HCT116 (cell line): ENCODE measurements at places on chromosomes 1 and 21. TPM values are rescaled to one million over a fixed set of nuclear protein-coding genes. Genes with fewer than 3 reads are reported as not detected.

Gene LCE1C
- total RNA-seq = not detected

Gene C1orf52
- total RNA-seq = 23.3 TPM

Gene MAPKAPK2
- total RNA-seq = 51.1 TPM

Gene TRIM17
- total RNA-seq = not detected

Gene TMEM52
- total RNA-seq = 27.5 TPM

Gene TDRD10
- total RNA-seq = not detected

Gene CASQ1
- total RNA-seq = not detected

Gene NOS1AP
- 5.3 TPM for total RNA-seq

Gene LAD1
- 56.1 TPM for total RNA-seq

Gene ACOT11
- total RNA-seq = 31.1 TPM

Gene ARHGAP30
- total RNA-seq = 0.39 TPM

- DNase-seq = no peak
- no peaks in the 10 kb centered on the region for H3K27me3 ChIP-seq
- H3K4me1 ChIP-seq = no peaks in the 10 kb centered on the region
- H3K4me3 ChIP-seq = no peak overlapping the region
Observed at GRCh38 chr1:197937381-197937780, 20.2 kb downstream of the LHX9 start.

- peaks cover 22% of the 10 kb centered on the region for H3K4me1 ChIP-seq
- no peak overlapping the region for H3K4me3 ChIP-seq
- H3K27me3 ChIP-seq = no peaks in the 10 kb centered on the region
- H3K36me3 ChIP-seq = no peaks in the 10 kb centered on the region
- no peak for DNase-seq
Observed at GRCh38 chr1:179015396-179015795, 10.3 kb upstream of the FAM20B start.

DNA sequence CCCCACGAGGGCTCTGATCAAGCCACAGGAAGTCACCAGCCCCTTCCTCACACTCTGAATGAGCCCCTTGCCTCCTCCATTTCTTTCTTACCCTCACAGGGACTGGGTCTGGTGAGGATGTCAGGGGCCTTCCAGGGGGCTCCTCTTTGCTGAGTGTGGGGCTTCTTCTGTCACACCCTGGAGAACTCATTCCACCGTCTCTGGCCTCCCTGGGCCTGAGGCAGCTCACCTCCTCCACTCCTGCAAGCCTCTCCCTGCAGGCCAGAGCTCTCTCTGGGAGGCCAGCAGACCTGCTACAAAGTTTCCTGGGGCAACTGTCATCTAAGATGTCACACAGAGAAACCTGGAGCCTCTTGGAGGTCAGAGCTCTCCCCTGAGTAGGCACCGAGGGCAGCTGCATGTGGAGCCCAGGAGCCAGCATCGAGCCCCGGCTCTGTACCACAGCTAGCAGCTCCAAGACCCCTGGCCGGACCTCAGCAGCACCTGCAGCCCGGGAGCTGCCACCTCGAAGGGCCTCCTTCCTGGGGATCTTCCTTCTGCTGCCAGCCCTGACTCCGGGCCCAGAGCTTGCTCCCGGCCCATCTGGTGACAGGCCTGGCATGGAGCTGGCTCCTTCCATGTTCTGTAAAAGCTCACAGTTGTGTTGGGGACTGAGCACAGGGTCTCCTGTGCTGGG is 1.1 kb downstream of the SPOCD1 start:
- no peaks in the 10 kb centered on the region for H3K36me3 ChIP-seq
- no peak overlapping the region for H3K4me3 ChIP-seq
- no peaks in the 10 kb centered on the region for H3K27me3 ChIP-seq
- peaks cover 3% of the 10 kb centered on the region; the same call in 1 of the 2 replicates for H3K4me1 ChIP-seq
- DNase-seq = no peak

GRCh38 chr1:18569251-18569650 is 61.4 kb upstream of the PAX7 start:
- no peak for DNase-seq
- H3K4me3 ChIP-seq = no peak overlapping the region
- H3K36me3 ChIP-seq = no peaks in the 10 kb centered on the region
- H3K27me3 ChIP-seq = peaks cover 4% of the 10 kb centered on the region; the same call in 1 of the 2 replicates
- H3K27ac ChIP-seq = no peak overlapping the region

DNA sequence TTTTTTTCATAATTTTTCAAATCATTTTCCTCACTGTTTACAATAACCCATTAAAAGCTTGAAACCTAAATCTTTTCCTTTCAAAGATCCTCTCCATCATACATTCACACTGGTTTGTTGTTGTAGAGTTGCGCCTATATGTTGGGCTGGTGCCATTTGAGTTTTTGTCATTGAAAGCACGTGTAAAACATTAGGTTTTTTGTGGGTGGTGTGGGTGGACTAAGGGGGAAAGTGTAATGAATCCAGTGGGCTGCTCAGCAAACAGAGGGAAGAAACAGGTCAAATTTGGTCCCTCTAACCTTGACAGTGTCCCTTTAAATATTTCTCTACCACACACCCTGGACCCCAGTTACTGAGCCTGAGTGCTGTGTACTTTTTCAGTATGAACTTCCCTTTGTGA is 46.8 kb downstream of the KDM1A start:
- no peak overlapping the region for H3K27ac ChIP-seq
- no peak overlapping the region for H3K4me3 ChIP-seq
- no peak for DNase-seq
- peaks cover 40% of the 10 kb centered on the region for H3K36me3 ChIP-seq

DNA sequence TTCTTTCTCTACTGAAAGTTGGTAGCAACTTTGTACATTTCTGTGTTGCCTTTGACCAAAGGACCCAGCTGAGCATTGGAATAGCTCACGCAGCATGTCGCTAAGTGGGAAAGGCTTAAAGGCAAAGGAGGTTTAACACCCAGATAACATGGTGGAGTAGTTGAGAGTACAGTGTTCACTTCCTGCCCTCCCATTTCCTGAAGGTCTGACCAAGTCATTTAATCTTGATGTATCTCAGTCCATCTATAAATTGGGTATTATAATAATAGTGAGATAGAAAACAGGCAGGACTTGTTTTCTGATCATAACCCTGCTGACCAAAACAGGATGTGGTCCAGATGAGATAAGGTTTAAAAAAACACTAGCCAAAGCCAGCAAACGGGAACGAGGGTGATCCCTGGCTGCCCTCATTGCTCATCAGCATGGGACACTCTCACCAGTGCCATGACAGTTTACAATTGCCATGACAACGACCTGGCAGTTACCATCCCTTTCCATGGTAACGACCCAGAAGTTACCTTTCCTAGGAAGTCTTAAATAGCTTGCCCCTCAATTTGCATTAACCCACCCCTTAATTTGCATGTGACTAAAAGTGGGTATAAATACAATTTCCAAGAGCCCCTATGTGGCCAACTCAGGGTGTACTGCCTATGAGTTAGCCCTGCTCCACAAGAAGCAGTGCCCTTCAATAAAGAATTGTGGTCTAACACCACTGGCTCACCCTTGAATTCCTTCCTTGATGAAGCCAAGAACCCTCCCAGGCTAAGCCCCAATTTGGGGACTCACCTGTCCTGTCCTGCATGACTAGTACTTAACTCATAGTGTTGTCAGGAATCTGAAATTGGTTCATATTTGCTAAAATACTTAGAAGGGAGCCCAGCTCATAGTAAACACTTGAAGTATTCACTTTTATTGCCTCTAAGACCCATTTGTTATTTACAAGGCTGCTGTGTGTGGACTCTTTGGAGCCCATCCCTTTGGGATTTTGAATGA is 28.4 kb upstream of the FHAD1 start:
- no peak overlapping the region for H3K4me3 ChIP-seq
- H3K27me3 ChIP-seq = no peaks in the 10 kb centered on the region
- peak; percentile 23 for DNase-seq
- H3K4me1 ChIP-seq = peaks cover 18% of the 10 kb centered on the region
- no peak overlapping the region for H3K27ac ChIP-seq

GRCh38 chr1:6857831-6858230 is 72.6 kb downstream of the CAMTA1 start:
- no peak overlapping the region for H3K27ac ChIP-seq
- H3K4me3 ChIP-seq = no peak overlapping the region
- H3K4me1 ChIP-seq = peaks cover 25% of the 10 kb centered on the region
- DNase-seq = no peak
- no peaks in the 10 kb centered on the region for H3K36me3 ChIP-seq

- H3K4me1 ChIP-seq = peaks cover 31% of the 10 kb centered on the region
- no peak overlapping the region for H3K27ac ChIP-seq
- H3K27me3 ChIP-seq = no peaks in the 10 kb centered on the region; the same call in 1 of the 2 replicates
- H3K36me3 ChIP-seq = no peaks in the 10 kb centered on the region
- DNase-seq = no peak
Observed at GRCh38 chr1:117609471-117609911, 3.6 kb downstream of the TENT5C start.

GRCh38 chr1:87051965-87052364 is 137.5 kb downstream of the HS2ST1 start:
- no peaks in the 10 kb centered on the region for H3K4me1 ChIP-seq
- H3K27ac ChIP-seq = no peak overlapping the region
- no peak for DNase-seq

- H3K27ac ChIP-seq = no peak overlapping the region
- no peaks in the 10 kb centered on the region for H3K27me3 ChIP-seq
- H3K36me3 ChIP-seq = peaks cover 42% of the 10 kb centered on the region
Observed at GRCh38 chr1:226066415-226067078, 4.0 kb downstream of the H3-3A start.

DNA sequence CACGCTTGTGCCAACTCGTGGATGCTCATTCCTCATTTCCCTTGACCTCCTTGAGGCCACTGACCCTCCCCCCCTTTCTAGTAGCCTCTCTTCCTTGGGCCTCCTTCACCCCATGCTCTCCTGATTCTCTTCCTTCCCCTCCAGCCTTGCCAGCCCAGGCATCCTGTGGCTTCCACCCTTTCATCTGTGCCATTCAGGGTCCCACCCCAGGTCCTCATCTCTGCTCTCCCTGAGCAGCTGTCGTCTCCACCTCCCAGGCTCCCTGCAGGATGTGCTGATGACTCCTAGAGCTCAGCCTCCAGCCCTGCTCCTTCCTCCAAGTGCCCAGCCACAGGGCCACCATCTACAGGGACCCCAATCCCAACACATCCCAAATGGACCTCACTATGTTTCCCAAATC is 197.4 kb downstream of the GRIK3 start:
- H3K4me3 ChIP-seq = no peak overlapping the region
- DNase-seq = no peak
- H3K36me3 ChIP-seq = no peaks in the 10 kb centered on the region
- no peaks in the 10 kb centered on the region for H3K4me1 ChIP-seq

GRCh38 chr1:151949371-151950193 is 40.3 kb upstream of the THEM4 start:
- H3K4me3 ChIP-seq = no peak overlapping the region
- H3K4me1 ChIP-seq = peaks cover 34% of the 10 kb centered on the region
- no peak overlapping the region for H3K27ac ChIP-seq
- H3K27me3 ChIP-seq = no peaks in the 10 kb centered on the region
- H3K36me3 ChIP-seq = no peaks in the 10 kb centered on the region

DNA sequence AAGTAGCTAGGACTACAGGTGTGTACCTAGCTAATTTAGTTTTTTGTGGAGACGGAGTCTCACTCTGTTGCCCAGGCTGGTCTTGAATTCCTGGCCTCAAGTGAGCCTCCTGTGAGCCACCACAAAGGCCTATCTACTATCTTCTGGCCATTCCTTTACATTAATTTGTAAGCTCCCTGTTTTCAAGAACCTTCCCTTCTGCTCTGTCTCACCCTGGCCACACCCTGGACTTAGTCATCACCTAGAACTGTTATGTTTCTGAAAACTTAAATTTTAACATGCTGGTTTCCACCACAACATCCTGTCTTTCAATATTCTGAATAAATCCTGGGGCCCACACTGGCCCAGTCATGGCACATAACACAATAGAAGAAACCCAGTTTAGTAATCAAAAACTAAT is 4.9 kb upstream of the B4GALT3 start:
- no peaks in the 10 kb centered on the region for H3K27me3 ChIP-seq
- H3K27ac ChIP-seq = no peak overlapping the region
- peaks cover 34% of the 10 kb centered on the region for H3K4me1 ChIP-seq
- no peak overlapping the region for H3K4me3 ChIP-seq
- no peak for DNase-seq

DNA sequence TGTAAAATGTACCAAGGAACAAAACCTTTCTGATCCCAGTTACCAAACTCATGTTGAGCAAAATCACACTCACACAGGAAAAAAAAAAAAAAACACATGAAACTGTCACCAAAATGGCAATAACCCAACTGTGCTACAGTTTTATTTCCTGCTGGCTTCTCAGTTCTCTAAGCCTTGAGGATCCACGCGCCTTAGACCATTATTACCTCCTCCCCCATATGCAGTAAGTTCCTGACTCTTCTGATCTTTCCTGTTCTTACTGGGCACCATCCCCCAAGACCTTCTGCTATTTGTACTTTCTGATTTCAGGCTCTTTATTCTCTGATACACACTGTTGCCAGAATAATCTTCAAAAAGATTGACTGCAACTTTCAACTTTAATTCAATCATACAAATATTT is 79.6 kb downstream of the SLC45A1 start:
- no peak overlapping the region for H3K4me3 ChIP-seq
- no peak for DNase-seq
- H3K27ac ChIP-seq = no peak overlapping the region
- H3K4me1 ChIP-seq = peaks cover 23% of the 10 kb centered on the region; the same call in 1 of the 2 replicates
- no peaks in the 10 kb centered on the region for H3K36me3 ChIP-seq
- H3K27me3 ChIP-seq = no peaks in the 10 kb centered on the region

- H3K27ac ChIP-seq = no peak overlapping the region
- H3K4me1 ChIP-seq = peaks cover 2% of the 10 kb centered on the region
- no peak for DNase-seq
Observed at GRCh38 chr1:159005676-159006075, 4.0 kb upstream of the IFI16 start.

GRCh38 chr1:221011145-221011544 is 131.9 kb downstream of the HLX start:
- no peak overlapping the region for H3K27ac ChIP-seq
- H3K4me3 ChIP-seq = no peak overlapping the region
- H3K4me1 ChIP-seq = no peaks in the 10 kb centered on the region
- no peaks in the 10 kb centered on the region for H3K27me3 ChIP-seq
- DNase-seq = no peak

GRCh38 chr1:233197940-233198339 is 97.6 kb downstream of the PCNX2 start:
- peaks cover 6% of the 10 kb centered on the region; the same call in 1 of the 2 replicates for H3K4me1 ChIP-seq
- no peak for DNase-seq
- peaks cover 9% of the 10 kb centered on the region; the same call in 1 of the 2 replicates for H3K36me3 ChIP-seq
- H3K27ac ChIP-seq = no peak overlapping the region

DNA sequence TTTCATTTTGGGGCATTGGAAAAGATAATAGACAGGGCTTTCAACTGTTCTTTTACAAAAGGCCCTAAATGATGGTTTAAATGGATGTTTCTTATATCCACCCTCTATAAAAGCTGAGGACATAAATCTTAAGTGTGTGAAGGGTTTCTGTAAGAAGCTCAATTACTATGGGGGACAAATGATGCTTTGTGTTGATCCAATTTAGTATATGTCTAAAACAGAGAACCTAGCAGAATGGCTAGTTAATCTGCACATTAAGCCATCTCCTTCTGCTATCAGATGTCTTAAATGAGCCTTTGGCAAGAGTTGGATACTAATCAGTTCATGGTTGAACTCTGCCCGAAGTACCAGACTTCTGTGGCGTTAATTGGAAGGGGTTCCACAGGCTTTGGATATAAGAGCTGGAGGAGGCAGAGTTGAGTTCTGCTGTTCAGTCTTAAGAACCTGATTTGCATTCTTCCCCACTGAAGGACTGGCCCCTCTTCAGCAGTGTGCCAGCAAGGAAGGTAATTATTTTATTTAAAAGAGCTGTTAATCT is 43.1 kb downstream of the PTGFRN start:
- no peaks in the 10 kb centered on the region for H3K36me3 ChIP-seq
- DNase-seq = no peak
- H3K4me1 ChIP-seq = no peaks in the 10 kb centered on the region
